ENCODE measurements at places on chromosomes 16 and 17.

- no peak for DNase-seq
Measured at GRCh38 chr16:66849549-66849948, 5.3 kb downstream of the CA7 start.

GRCh38 chr16:53502331-53503269 is at the start of gene AKTIP:
TSS of gene AKTIP (minus strand) at chr16:53503209. CDS start at chr16:53500259, 2,950 bp downstream.
- no peak for DNase-seq

DNA sequence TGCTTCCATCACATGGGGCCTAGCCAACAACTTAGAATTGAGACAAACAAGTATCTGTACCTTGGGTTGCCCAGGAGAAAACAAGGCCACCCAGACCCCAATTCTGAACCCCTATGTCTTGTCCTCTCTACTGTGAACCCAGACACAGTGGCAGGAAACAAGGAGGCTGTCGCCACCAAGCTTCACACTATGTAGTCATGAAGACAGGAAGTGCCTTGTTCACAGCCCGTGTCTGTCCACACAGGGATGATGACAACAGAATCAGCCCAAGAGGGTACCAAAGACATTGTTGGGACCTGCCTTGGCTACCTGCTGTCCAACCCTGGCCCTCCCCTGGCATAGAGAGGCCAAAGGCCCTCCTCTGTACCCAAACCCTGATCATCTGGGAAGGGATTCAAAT is 84.8 kb downstream of the CDYL2 start:
- no peak for DNase-seq

DNA sequence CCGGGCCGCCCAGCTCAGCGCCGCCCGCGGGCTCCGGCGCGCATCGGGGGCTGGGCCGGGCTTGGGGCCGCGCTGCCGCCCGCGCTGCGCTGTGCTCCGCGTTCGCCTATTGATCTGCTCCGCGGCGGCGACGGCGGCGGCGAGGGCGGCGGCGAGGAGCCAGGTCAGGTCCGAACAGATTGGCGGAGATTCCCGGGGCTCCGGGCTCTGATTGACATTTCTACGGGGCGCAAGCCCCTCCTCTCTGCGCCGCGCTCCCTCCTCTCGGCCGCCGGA is 559 bp downstream of the IRX3 start:
- no peak for DNase-seq

GRCh38 chr16:69469807-69470561 is 45.6 kb downstream of the CYB5B start:
- no peak for DNase-seq

GRCh38 chr17:8133399-8133798 is 9.5 kb upstream of the HES7 start:
- DNase-seq: no peak
